ENCODE measurements at places on chromosomes 7 and 10.

DNA sequence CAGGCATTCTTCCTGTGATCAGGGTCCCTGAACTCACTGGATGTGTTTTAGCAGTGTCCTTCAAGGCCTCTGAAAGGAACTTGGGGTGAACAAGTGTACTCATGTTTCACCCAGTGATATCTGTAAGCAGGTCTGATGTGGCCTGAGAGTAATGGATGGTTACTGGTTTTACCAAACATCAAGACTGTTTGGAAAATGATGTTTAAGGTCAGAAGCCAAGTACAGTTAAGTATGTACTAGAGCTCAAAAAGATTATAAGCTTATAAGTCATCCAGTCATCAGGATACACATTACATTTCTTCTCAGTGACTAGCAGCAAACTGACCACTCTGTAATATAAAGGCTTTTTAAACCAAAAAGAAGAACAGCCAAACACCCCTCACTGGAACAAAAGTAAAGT is 79.8 kb upstream of the PTN start:
- no peak for DNase-seq

DNA sequence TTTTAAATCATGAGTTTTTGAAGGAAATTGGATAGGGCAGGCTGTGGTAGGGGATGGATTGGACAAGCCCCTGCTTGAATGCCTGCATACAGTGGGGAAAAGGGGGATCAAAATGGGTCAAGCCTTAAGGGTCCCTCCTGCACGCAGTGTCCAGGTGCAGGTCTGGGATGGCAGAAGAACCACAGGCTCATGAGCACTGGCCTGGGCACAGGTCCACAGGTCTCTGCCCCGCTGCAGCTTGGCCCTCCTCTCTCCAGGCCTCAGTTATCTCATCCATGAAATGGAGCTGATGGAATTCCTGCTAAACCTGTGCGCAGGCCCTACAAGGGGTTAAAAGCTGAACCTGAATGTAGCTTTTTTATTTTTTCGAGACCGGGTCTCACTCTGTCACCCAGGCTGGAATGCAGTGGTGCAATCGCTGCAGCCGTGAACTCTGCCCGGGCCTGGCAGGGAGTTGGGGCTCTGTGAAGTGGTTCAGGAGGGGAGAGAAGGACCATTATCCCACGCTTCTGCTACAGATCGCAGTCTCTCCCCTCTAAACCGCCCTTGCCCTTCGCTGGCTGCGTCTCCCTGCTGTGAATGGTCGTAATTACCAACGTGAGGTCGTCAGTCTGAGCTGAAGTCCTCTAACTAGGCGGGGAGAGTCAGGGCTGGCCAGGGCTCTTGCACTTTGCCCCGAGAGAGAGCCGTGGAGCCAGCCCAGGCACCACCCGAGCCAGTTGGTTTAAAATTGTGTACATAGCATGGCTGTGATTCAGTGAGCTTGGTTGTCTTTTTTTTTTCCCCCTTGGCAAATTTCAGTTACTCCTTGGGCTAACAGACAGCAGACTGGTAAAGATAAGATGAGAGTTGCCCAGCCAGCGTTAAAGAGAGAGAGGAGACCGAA is 77.5 kb upstream of the GTF2I start:
- peak; percentile 36 for DNase-seq

GRCh38 chr7:1076184-1077072 is 11.5 kb upstream of the GPER1 start:
- DNase-seq = no peak

DNA sequence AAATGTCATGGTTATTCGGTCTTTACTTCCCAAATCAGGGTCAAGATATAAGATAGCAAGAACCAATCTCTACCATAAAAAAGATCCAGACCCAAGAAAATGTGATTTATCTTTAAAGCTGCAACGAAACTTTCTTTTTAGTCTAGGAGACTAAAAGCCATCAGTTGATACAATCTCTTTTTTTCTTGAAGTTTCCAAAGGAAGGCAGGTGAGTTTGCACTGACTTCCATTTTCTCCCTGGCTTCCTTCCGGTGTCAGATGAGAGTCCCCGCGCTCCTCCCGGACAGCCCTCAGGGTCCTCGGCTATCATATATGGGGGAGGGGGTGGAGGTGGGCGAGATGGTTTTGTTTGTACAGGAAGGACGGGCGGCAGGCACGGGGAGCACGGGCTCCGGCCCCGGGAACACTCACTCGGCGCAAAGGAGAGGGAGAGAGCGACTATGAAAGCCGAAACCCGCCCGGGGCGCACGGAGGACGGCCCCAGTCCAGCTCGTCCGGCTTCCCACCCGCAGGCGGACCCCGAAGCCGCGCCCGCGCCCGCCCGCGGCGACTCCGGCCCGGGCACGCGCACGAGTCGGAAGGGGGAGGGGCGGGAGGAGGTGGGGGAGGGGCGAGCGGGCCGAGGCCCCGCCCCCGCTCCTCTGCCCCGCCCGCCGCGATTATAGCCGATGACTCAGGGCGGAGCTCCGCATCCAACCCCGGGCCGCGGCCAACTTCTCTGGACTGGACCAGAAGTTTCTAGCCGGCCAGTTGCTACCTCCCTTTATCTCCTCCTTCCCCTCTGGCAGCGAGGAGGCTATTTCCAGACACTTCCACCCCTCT is at the start of gene BAG3:
TSS of gene BAG3 (plus strand) at position 689 of the 822 bp plus-strand sequence. CDS start 296 bp downstream, outside the sequence.
- peak; percentile 85 for DNase-seq

All from progenitor cell of endocrine pancreas (in vitro differentiated cells).